ENCODE measurements at places on chromosomes 16 and 17. TPM values are rescaled to one million over a fixed set of nuclear protein-coding genes. Genes with fewer than 3 reads are reported as not detected.

HOXB4 gene
- polyA plus RNA-seq, result 0.03 TPM

DNA sequence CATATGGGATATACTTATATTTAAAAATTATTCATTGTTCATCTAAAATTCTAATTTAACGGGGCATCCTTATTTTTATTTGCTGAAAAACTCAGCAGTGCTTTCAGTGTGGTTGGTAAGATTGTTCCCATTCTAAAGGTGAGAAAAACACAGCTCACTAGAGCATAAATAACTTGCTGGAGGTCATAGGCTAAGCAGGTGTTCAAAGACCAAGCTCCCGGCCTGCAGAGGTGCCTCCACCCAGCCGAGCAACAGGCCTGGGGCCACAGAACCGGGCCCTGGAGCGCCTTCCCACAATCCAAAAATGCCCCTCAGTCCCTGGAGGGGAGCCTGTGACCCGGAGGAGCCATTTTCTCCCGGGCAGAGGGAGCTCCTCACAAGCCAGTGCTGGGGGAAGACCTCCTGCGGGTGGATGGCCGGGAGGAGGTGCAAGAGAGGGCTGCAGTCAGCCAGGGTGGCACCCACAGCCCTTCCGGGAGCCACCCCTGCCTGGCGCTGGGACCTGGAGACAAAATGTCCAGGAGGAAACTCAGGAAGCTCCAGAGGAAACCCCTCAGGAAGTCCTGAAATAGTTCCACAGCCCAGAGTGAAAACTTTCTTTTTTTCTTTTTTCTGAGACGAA, 14.7 kb downstream of the ABR start:
- H3K4me3 ChIP-seq, result no peak overlapping the region
- no peak overlapping the region for H3K27ac ChIP-seq
- no peak for DNase-seq

- H3K27ac ChIP-seq, result peak overlapping the region; percentile 25
- DNase-seq, result no peak
- peaks cover 24% of the 10 kb centered on the region for H3K36me3 ChIP-seq
- peaks cover 29% of the 10 kb centered on the region for H3K4me1 ChIP-seq
- no peaks in the 10 kb centered on the region for H3K27me3 ChIP-seq
- no peak overlapping the region for H3K4me3 ChIP-seq
Observed at GRCh38 chr17:42133461-42134041, 10.9 kb downstream of the HSPB9 start.

DNA sequence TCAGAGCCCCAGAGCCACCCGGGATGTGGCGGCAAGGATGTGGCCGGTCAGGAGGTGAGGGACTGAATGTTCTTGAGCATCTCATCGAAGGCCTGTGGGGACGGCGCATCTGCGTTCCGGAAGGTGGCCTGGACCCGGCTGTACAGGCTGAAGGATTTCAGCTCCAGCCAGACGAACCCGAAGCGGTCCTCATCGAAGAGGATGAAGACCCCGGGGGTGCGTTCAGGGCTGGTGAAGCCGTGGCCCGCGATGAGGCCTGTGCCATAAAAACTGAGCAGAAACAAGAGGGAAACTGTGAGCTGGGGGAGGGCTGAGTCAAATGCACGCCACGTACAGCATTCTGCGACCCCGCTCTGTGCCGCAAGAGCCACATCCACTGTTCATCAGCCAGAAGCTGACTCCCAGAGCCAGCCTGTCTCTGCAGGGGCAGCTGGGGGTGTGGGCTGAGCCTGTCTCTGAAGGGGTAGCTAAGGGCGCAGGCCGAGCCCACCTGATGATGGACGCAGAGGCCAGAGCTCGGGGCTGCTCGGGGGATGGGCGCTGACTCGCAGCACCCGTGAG, 14.1 kb upstream of the C16orf95 start:
- H3K36me3 ChIP-seq, result no peaks in the 10 kb centered on the region
- no peak overlapping the region for H3K4me3 ChIP-seq
- H3K27me3 ChIP-seq, result no peaks in the 10 kb centered on the region
- no peak for DNase-seq
- no peaks in the 10 kb centered on the region for H3K4me1 ChIP-seq

DNA sequence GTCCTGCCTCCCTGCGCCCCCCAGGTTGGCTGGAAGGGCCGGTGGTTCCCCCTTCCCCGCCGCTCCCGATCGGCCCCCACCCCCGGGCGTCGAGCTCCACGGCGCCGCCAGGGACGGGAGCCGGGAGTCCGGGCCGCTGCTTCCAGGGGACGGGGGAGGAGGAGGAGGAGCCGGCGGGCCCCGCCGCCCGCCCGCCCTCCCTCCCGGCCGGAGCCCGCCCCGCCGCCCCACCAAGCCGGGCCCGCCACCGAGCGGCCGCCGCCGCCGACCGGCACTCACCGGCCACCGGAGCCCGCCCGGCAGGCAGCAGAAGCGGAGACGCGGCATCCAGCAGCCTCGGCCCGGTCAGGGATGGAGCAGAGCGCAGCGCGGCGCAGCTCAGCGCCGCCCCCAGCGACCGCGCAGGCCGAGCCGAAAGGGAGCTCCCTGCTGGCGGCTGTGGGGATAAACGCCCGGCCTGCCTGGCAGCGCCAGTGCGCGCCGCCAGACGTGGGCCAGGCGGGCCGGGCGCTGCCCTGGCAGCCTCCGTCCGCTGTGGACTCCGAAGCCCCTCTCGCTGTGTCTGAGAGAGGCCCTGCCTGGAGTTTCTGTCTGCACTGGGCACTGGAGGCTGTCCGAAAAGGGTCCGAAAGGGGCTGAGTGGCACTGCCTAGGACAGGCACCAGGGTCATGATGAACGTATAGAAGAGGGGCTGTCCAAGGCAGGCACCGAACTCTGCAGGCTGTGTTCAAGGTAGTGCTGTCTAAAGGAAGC, at the start of gene MYO18A:
TSS of gene MYO18A (minus strand) at position 365 of the 754 bp plus-strand sequence. CDS start 13,458 bp downstream, outside the sequence.
- no peaks in the 10 kb centered on the region for H3K27me3 ChIP-seq
- DNase-seq, result peak; percentile 96
- peaks cover 36% of the 10 kb centered on the region for H3K4me1 ChIP-seq
- no peaks in the 10 kb centered on the region for H3K36me3 ChIP-seq

ACD gene
- polyA plus RNA-seq, result 31.3 TPM

DNA sequence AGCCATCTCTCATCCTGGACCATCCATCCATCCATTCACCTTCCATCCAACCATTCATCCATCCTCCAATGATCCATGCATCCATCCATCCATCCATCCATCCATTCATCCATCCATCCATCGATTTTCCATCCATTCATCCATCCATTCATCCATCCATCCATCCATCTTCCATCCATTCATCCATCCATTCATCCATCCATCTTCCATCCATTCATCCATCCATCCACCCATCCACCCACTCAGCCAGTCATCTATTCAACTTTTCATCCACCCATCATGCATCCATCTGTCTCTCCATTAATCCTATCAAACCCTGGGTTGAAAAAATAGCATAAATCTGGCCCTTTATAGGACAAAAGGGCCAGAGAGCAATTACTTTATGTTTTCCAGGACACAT, 158.3 kb upstream of the WSCD1 start:
- no peaks in the 10 kb centered on the region for H3K27me3 ChIP-seq
- no peak for DNase-seq
- no peaks in the 10 kb centered on the region for H3K36me3 ChIP-seq
- no peak overlapping the region for H3K27ac ChIP-seq
- H3K4me1 ChIP-seq, result no peaks in the 10 kb centered on the region

DNA sequence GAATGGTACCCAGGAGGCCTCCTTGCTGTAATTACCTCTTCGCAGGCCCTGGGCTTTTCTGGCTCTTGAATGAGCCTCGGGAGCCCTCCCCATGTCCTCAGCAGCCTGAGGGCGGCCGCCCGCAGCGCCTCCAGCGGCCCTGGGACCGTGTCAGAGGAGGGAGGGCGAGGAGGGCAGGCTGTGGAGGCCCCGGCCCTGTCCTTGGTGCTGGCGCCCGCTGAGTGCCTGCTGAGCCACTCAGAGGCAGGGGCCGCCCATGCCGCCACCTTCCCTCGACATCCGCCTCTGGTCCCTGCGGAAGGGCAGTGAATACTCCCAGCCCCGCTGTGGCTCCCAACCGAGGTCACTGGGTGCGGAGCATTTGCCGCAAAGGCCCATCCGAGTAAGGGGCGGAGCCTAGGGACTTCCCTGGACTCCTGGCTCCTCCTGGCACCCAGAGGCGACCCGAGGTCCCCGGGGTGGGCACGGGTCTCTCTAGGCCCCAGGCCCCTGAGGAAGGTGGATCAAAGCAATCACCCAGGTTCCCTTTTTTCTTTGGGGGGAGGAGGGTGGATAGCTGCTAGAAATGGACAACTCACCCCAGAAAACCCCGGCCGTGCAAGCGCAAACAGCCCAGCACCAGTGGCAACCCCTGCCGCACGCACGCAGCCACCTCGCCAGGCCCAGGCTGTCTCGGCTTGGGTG, 2.8 kb downstream of the RBFOX3 start:
- peak; percentile 56 for DNase-seq
- no peak overlapping the region for H3K4me3 ChIP-seq
- peaks cover 76% of the 10 kb centered on the region for H3K27me3 ChIP-seq
- no peaks in the 10 kb centered on the region for H3K4me1 ChIP-seq

- peaks cover 7% of the 10 kb centered on the region for H3K4me1 ChIP-seq
- no peaks in the 10 kb centered on the region for H3K36me3 ChIP-seq
- no peak overlapping the region for H3K4me3 ChIP-seq
- no peak overlapping the region for H3K27ac ChIP-seq
- DNase-seq, result no peak
Observed at GRCh38 chr16:19939553-19939952, 54.9 kb upstream of the GPRC5B start.

EVPL gene
- 0.23 TPM for polyA plus RNA-seq

SLC25A10 gene
- polyA plus RNA-seq, result 29.9 TPM

TP53TG3B gene
- polyA plus RNA-seq, result 0.92 TPM

- no peaks in the 10 kb centered on the region for H3K4me1 ChIP-seq
- DNase-seq, result no peak
- no peak overlapping the region for H3K4me3 ChIP-seq
- peaks cover 61% of the 10 kb centered on the region for H3K36me3 ChIP-seq
- no peaks in the 10 kb centered on the region for H3K27me3 ChIP-seq
- no peak overlapping the region for H3K27ac ChIP-seq
Observed at GRCh38 chr17:5184288-5184687, 7.4 kb downstream of the ZNF594 start.

DNA sequence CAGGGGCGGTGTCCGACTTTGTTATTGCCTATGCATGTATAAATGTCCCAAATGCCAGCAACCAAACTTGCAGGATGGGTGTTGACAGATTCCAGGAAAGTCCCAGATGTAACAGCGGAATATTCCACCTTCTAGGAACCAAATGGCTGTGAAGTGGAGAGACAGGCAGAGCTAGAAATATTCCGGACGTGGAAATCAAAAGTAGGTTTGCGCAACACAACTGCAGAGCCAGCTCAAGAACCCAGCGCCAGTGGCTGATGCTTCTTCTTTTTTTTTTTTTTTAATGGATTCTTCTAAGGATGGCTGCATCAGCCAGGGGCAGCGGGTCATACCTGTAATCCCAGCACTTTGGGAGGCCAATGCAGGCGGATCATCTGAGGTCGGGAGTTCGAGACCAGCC, 601.7 kb downstream of the MAF start:
- no peak overlapping the region for H3K27ac ChIP-seq
- no peak overlapping the region for H3K4me3 ChIP-seq
- DNase-seq, result no peak

GRCh38 chr16:70805787-70806186, 4.8 kb upstream of the VAC14 start:
- H3K4me3 ChIP-seq, result no peak overlapping the region
- H3K27ac ChIP-seq, result no peak overlapping the region
- H3K36me3 ChIP-seq, result no peaks in the 10 kb centered on the region

SYT17 gene
- 0.39 TPM for polyA plus RNA-seq
